ENCODE measurements at places on chromosomes 5 and 9. TPM values are rescaled to one million over a fixed set of nuclear protein-coding genes. Genes with fewer than 3 reads are reported as not detected.

DNA sequence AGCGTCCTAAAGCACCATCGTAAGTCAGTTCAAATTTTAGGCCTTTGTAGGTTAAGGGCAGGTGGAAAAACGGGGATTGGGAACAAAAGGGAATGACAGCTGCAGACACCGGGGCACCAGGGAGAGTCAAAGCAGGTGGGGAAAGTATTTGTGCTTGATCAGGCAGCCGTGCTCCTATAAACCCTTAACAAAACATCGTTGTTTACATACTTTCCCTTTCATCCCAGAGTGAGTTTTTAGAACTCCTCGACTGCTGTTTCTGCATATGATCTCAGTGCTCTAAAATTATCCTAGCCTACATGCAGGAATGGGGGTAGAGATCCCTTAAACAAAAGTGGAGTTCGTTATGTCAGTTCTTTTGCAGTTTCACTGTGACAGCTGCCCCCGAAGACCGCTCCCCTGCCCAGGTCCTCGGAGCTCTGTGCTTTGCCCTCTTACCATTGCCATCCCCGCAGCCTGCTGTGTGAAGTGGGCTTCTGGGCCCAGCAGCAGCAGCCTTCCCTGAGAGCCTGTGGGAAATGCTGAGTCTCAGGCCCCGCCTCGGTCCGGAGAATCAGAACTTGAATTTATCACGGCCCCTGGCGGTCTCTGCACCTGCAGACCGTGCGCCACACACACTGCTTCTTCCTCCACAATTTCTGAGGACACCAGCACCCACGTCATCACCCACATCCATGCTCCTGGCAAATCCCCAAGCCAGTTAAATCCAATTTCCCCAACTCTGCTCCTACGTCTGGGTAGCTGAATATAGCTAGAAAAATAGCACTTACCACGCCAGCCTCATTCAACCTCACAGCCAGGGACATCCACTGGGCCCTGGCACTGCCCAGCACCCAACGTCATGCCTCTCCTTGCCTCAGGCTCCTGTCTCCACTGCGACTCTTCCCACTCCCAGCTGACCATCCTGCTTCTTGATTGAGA is 86.8 kb downstream of the NSUN2 start:
- no peaks in the 10 kb centered on the region for H3K36me3 ChIP-seq
- H3K4me3 ChIP-seq, result no peak overlapping the region
- H3K27ac ChIP-seq, result no peak overlapping the region
- H3K27me3 ChIP-seq, result no peaks in the 10 kb centered on the region

ZFP2 gene
- 0.24 TPM for total RNA-seq

DNA sequence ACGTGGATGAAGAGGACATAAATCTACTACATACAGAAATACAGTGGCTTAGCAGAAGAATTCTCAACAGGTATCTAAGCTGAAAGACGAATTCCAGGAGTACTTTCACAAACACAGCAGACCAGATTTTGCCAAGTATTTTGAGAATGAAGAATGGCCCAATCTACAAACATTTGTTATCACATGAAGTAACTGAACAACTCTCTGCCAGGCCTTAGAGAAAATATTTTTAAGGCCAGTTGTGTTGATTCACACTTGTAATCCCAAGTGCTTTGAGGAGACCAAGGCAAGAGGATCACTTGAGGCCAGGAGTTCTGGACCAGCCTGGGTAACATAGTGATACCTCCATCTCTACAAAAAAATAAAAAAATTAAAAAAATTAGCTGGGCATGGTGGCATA is 14.3 kb downstream of the AGTPBP1 start:
- H3K4me1 ChIP-seq, result no peaks in the 10 kb centered on the region
- no peak for DNase-seq
- no peaks in the 10 kb centered on the region for H3K36me3 ChIP-seq
- H3K27me3 ChIP-seq, result no peaks in the 10 kb centered on the region

LRRC19 gene
- total RNA-seq, result not detected

PLEKHG4B gene
- 0.28 TPM for total RNA-seq

INSL6 gene
- total RNA-seq, result not detected

- peak; percentile 41 for DNase-seq
- no peaks in the 10 kb centered on the region for H3K36me3 ChIP-seq
- peak overlapping the region; percentile 51 for H3K4me3 ChIP-seq
- H3K4me1 ChIP-seq, result peaks cover 5% of the 10 kb centered on the region
- H3K27ac ChIP-seq, result no peak overlapping the region
These were observed 145.5 kb downstream of the ERCC6L2 start for GRCh38 chr9:96020792-96021550.

GRCh38 chr9:17837965-17838364 is 259.1 kb downstream of the SH3GL2 start:
- H3K36me3 ChIP-seq, result no peaks in the 10 kb centered on the region
- H3K4me3 ChIP-seq, result no peak overlapping the region
- DNase-seq, result peak; percentile 1
- no peaks in the 10 kb centered on the region for H3K27me3 ChIP-seq
- H3K27ac ChIP-seq, result no peak overlapping the region

DNA sequence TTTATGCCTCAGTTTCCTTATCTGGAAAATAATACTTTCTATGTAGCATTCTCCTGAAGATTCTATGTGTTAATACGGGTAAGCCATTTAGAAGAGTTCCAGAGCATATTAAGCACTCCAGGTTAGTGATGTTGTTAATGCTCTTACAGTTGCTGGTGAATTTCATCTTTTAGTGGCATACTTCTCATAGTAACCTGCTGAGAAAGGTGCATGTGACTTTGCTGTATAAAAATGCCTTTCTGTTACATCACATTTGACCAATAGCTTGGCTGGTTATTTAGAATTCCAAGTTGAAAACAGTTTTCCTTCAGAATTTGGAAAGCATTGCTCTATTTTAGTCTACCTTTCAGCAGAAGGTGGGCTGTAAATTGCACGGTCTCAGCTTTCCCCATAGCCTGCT is 27.2 kb downstream of the GCNT1 start:
- DNase-seq, result no peak
- H3K4me3 ChIP-seq, result no peak overlapping the region
- no peaks in the 10 kb centered on the region for H3K4me1 ChIP-seq
- H3K27me3 ChIP-seq, result no peaks in the 10 kb centered on the region
- no peaks in the 10 kb centered on the region for H3K36me3 ChIP-seq

DNA sequence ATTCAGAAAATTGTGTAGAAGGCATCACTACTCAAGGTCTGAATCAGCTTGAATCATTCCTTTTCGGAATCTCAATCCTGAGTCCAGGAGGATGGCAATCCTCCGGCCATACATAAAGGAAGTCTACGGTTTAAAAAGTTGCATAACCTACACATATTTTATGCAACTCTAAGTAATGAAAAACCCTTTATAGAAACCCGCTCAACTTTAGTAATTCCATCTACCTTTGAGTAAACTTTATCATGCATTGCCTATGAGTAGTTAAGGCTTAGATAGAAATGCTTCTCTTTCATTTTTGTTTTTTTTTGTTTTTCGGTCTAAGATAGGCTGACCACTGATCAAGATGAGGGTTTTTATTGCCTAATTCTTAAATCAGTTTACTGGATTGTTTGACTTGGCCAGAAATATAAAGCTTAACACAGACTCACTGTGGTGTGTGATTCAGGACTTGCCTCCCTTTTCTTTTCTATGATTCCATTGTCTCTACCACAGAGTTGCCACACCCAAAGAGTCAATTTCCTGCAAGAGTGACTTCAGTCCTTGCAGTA is 85.0 kb downstream of the LURAP1L start:
- no peaks in the 10 kb centered on the region for H3K27me3 ChIP-seq
- H3K4me3 ChIP-seq, result no peak overlapping the region
- DNase-seq, result peak; percentile 17
- H3K27ac ChIP-seq, result no peak overlapping the region
- H3K36me3 ChIP-seq, result no peaks in the 10 kb centered on the region

DNA sequence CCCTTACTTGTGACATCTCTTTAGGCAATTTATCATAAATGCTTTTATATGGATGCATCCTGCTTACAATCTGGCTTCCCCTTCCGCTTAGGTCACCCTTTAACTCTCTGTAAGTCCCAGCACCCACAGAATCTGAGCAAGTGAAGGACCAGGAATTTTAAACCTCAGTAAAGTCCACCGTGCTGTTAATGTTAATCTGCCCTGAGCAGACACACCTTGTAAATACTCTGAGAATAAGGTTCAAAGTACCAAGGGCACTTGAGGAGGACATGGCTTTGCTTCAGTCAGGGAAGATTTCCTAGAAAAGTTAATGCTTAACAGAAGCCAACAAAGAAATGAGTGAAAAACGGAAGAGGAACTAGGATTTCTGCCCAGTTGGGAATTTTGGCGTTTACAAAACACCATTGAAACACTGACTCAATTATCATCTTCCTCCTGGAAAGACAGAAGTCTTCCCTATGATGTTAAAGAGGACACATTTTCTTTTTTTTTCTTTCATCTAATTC is 26.4 kb upstream of the TTC39B start:
- H3K27ac ChIP-seq, result no peak overlapping the region
- DNase-seq, result no peak
- H3K27me3 ChIP-seq, result no peaks in the 10 kb centered on the region
- H3K4me3 ChIP-seq, result no peak overlapping the region
- H3K36me3 ChIP-seq, result no peaks in the 10 kb centered on the region

FGF10 gene
- not detected for total RNA-seq

DNA sequence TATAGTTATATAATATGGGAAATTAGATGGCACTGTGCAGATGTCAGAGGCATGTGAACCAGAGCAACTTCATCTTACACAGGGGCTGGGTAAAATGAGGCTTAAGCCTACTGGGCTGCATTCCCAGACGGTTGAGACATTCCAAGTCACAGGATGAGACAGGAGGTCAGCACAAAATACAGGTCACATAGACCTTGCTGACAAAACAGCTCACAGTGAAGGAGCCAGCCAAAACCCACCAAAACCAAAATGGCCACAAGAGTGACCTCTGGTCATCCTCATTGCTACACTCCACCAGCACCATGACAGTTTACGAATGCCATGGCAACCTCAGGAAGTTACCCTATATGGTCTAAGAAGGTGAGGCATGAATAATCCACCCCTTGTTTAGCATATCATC is 479.4 kb downstream of the TLR4 start:
- H3K36me3 ChIP-seq, result no peaks in the 10 kb centered on the region
- H3K4me3 ChIP-seq, result no peak overlapping the region
- H3K27ac ChIP-seq, result no peak overlapping the region
- no peaks in the 10 kb centered on the region for H3K27me3 ChIP-seq
- H3K4me1 ChIP-seq, result no peaks in the 10 kb centered on the region

HNRNPH1 gene
- total RNA-seq, result 972 TPM

DNA sequence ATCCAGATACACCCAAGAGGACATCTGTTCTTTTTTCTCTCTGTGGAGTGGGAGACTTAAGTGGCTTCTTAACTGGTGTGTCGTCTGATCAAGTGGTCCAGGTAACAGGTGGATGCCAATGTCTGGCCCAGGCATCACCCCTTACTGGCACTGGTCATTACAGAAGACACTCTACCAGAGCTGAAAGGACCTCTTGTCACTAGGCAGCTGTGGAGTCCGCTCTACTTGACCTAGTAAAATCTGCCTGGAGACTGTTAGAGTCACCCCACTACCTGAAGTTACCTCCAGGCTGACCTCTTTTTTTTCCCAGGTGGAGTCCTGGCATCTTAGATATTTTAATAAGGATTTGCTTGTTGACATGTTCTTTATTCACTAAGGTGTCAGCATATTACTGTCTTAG is 22.5 kb downstream of the FXN start:
- H3K36me3 ChIP-seq, result no peaks in the 10 kb centered on the region
- H3K4me3 ChIP-seq, result no peak overlapping the region
- no peak for DNase-seq
- no peak overlapping the region for H3K27ac ChIP-seq

C5orf52 gene
- not detected for total RNA-seq

DNA sequence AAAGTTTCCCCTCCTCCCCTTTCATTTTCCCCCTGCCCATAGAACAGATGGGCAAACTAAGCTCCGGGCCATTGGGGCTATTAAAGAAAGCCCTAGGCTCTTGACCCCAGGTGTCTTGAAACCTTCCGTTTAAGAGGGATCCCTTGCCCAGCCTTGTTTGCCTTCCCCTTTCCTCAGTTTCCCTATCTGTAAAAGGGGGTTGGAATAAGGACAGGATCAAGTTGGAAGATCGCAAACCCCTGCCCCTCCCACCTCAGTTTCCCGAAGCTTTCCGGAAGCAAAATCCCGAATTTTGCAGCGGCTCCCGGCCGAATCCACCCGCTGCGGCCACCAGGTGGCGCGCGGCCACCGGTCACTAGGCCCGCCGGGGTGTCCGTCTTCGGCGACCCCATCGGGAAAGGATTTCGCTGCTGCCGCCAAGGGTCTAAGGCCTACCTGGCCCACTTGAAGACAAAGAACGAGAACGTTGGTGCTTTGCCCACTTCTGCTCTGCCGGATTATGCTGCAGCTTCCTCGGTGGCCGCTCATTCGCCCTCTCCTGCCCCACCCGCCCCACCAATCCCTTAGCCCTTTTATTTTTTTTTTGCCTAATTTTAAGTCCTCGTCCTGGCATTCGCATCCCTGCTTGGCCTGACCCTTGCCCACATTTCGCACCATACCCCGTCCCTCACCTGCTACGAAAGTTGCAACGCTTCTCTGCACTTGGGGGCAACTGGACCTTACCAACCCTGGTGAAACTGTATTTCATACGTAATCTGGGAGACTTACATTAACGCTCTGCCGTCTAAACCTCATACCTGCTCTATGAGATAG is 962 bp upstream of the NR6A1 start:
- no peaks in the 10 kb centered on the region for H3K27me3 ChIP-seq
- peak; percentile 85 for DNase-seq
- peaks cover 24% of the 10 kb centered on the region for H3K4me1 ChIP-seq
- H3K36me3 ChIP-seq, result no peaks in the 10 kb centered on the region
- H3K27ac ChIP-seq, result peak overlapping the region; percentile 94

CBY3 gene
- not detected for total RNA-seq

- H3K36me3 ChIP-seq, result no peaks in the 10 kb centered on the region
- H3K27ac ChIP-seq, result no peak overlapping the region
- H3K4me3 ChIP-seq, result no peak overlapping the region
- peaks cover 16% of the 10 kb centered on the region for H3K27me3 ChIP-seq
- DNase-seq, result no peak
- no peaks in the 10 kb centered on the region for H3K4me1 ChIP-seq
These were observed 168.8 kb downstream of the GABBR2 start for GRCh38 chr9:98539954-98540353.

GRCh38 chr5:151080613-151081430 is at the start of gene TNIP1:
TSS of gene TNIP1 (minus strand) at chr5:151081034. CDS start at chr5:151065095, 15,939 bp downstream.
- H3K4me3 ChIP-seq, result peak within 1 kb of the TSS; percentile 88
- H3K27me3 ChIP-seq, result no peaks in the 10 kb centered on the region
- peak; percentile 84 for DNase-seq
- H3K4me1 ChIP-seq, result peaks cover 5% of the 10 kb centered on the region

SPATA31C1 gene
- total RNA-seq, result not detected
